ENCODE measurements at places on chromosomes 3 and 15.
A peak's percentile ranks its signal among the peaks of the same experiment; 100 is the strongest.

GRCh38 chr3:105444725-105445124 lies 78.0 kb downstream of the ALCAM start:
- no peak for ATAC-seq

DNA sequence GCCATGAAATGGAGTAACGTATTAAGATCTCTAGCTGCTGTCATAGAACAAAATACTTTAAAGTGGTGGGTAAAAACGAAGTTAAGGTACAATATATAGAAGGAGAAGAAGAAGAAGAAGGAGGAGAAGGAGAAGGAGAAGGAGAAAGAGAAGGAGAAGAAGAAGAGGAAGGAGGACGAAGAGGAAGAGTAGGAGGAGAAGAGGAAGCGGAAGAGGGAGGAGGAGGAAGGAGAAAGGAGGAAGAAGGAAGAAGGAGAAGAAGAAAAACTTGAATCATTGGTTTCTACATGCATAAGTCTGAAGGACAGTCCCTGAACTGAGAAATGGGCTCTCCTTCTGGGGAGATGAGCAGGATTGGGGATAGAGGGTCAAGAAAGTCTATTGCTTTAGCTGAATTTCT lies 22.4 kb downstream of the WWTR1 start:
- no peak for ATAC-seq

DNA sequence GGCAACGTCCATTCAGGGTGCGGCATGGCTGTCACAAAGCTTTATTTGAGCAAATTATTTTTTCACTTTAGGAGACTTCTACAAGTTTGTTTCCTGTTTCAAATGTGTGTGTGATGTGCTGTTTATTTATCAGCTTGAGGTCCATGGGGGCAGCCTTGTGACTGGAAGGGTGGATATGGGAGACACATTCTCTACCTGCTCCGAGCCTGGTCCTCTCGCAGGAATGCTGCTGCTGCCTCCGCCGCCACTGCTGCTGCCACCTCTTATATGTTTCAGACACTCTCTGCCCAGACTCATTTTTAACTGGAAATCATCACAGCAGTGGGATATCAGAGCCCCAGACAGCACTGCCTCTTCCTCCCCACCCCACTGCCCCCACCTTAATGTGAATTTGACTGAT lies 83.5 kb upstream of the PXYLP1 start:
- no peak for ATAC-seq

GRCh38 chr15:72199721-72200212 lies 2.2 kb upstream of the GRAMD2A start:
- peak; percentile 67 for ATAC-seq

DNA sequence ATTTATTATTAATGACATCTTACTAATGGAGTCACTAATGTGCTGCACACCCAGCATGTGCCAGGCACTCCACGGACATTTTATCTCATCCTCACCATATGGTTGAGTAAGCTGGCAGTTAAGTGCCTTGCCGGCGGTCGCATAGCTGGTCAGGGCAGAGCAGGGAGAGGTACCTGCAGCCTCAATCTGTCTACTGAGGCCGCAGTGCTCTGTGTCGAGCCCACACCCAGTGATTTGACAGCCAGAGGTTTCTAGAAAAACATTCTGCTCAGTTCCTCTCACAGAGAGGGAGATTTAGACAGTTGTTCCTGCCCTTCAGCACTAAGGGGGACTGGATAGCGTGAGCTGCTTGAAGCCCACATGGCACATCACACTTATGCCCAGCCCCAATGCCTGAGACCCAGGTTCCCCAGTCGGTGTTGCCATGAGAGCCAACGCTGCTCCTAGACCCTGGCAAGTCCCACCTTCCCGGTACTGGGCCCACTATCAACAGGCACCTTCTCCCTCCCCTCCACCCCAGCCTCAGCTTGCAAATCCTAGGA lies 2.6 kb downstream of the LIPC start:
- no peak for ATAC-seq

- ATAC-seq = no peak
Measured at GRCh38 chr3:161556533-161556932, 59.9 kb downstream of the OTOL1 start.

DNA sequence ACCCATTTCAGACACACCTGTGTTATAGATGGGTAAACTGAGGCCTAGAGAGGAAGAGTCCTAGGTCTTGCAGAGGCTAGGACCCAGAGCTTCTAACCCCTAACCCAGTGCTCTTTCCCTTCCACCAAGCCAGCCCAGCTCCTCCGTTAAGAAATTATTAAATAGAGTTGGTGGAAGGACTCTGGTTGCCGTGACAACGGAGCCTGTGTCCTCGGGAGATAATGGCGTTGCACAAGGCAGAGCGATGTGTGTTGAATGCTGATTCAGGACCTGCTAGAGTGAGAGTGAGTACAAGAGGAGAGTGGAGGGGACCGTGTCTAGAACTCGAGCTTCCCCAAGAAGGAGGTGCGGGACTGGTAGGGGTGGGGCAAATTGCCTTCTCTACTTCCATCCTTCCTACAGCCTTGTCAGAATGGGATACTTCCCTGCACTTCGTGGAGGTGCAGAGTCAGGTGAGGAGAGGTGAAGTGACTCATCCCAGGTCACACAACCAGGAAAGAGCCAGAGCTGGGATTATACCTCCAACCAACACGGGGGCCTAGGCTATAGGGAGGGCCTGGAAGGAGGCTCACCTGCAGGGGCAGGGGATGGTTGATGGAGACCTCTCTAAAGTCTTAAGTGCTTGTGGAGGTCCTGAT lies 8.6 kb downstream of the SLC6A1 start:
- ATAC-seq = no peak

DNA sequence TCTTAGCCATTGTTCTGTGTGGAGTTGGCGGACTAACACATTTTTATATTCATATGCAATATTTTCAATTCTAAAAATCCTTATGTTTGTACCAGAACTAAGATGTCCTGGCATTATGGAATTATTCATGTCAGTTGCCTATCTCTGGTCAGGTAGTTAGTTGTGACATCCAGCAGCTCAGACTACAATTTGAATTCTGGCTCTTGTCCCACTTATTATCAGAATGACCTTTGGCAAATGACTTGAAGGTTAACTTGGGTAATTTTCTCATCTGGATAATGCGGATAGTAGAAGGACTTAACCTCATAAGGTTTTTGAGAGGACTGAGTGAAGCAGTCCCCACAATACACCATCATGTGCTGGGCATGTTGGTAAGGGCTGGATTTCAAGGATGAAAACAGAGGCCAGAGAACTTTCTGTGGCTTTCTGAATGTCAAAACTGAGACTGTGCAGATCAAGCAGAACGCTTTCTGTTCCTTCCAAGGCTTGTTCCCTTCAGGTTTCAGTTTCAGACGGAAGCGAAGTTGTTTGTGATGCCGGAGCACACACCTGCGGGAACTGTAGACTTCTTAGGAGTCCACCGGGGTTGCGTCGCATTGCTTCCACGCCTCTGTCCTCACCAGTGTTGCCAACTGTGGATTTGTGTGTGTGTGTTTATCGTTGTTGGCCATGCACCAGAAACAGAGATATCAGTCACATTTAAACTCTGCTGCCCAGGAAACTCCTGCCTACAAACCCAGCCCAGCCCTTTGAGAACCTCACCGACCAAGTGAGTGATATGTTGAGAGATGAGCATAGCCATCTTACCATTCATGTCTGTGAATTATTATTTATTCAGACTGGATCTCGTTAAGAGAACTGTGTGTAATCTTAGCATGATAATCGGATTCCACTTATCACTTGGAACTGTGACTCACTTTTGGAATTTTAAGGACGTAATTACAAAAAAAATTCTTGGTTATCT lies 76.0 kb downstream of the PTPRG start:
- peak; percentile 28 for ATAC-seq

- ATAC-seq = no peak
Measured at GRCh38 chr15:70775160-70775559, 11.8 kb upstream of the UACA start.

DNA sequence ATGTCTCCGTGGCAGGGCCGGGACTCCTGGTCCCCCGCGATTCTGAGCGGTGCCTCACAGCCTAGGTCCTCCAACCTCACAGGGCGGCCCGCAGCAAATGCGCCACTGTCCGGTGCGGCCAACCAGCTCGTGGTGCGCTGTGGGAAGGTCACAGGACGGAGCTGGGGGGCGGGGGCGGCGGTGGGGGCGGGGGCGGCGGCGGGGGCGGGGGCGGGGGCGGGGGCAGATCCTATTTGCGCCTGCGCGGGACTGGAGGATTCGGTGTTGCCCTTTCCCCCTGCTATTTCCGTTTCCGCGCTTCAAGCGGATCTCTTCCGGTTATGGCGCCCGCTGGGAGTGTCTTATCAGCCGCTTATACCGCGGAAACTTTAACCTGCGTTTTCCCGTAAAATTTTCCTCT lies 106.7 kb upstream of the SNRPN start:
- ATAC-seq = peak; percentile 25

DNA sequence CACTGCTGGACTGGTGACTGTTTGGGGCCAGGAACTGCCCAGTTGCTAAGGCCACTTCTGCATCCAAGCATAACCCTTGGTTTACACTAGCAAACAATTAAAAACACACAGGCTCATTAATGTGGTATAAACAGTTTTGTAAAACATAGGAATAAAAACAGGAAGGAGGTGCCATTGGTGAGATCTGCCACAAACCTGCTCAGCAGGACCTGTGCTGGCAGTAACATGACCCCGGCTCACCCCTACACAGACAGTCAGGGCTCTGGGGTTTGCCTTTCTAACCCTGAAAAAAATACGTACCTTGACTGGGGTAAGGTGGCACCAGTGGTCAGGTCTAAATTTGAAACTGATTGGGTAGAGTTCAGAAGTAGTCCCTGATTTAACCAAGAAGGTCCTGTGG lies 76.2 kb downstream of the ATP1B3 start:
- no peak for ATAC-seq

- no peak for ATAC-seq
Measured at GRCh38 chr3:179098388-179099077, 26.9 kb upstream of the ZMAT3 start.

GRCh38 chr15:58694641-58695398 lies 54.7 kb downstream of the ADAM10 start:
- ATAC-seq = no peak

DNA sequence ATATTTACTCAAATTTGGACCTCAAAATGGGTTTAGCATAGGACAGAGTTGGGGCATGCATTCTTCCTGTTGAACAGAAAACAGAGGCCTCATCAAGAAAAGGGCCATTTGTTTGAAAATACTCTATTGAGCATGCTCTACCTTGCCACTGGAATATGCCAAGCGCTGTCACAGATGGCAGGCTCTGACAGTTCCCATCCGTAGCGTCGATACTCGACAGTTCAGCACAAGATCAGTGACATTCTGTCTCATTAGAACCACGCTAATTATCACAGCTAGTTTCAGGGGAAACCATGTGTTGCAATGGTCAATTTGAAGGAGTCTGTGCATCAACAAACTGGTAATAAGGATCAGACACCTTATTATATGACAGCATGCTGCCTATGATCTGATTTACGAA lies 54.5 kb downstream of the SATB1 start:
- ATAC-seq = no peak

DNA sequence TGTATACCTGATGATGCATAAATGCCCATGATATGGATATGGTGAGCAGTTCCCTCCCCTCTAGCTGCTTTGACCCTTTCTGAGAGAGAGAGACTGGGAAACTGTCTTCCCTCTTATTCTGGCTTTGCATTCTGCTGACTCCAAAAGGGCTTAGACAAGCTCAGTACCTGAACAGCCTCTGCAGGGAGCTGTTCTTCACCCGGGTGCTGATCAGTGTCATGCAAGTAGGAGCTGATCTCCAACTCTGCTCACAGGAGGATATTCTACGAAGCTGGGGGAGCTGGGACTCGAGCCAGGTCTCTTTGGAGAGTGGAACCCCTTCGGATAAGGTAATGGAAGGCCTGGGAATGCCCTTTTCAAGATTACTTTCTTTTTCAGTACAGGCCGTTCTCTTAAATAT lies 237.1 kb downstream of the RYR3 start:
- ATAC-seq = no peak

- no peak for ATAC-seq
Measured at GRCh38 chr3:68757157-68757556, 175.2 kb downstream of the TAFA4 start.

DNA sequence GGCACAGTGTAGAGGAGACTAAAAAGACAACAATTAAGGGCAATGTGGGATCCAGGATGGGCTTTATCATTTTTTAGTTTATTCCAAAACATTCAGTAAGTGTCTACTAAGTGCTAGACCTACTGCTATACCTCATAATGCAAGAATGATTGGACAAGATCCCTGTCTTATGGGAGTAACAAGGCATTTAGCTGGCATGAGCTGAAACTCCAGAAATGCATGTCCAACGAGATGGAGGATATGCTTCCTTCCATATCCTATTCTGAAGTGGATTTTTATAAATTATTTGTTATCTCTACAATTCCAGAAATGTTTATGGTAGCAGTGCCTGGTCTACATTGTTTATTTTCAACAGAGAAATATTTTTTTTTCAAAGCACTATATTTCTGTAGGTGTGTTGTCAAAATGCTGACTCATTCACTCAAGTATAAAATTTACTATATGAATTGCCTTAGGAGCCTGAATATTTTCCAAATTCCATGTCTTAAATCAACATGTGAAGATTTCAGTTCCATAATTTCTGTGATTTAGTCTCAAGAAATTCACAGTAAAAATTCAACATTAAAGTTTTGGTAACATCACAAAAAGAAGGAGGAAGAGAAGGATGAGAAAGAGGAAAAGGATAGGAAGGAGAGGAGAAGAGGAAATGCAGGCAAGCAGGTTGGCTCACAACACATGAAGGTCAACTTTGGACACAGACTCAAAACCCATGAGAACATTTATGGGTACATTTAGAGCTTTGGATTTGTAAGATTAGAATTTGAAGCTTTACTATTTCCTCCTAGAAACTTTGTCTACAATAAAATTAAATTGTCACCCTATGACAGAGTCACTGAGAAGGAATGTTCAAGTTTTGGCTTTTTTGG lies 88.6 kb downstream of the P3H2 start:
- ATAC-seq = no peak

DNA sequence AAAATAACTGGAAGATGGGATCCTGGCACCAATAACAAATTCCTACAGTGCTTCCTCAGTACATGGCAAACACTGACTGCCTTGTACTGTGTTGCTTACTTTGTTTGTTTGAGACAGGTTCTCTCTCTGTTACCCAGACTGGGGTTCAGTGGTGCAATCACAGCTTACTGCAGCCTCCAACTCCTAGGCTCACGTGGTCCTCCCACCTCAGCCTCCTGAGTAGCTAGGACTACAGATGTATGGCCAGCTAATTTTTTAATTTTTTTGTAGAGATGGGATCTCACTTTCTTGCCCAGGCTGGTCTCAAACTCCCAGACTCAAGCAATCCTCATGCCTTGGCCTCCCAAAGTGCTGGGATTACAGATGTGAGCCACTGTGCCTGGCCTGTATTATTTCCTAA lies 3.7 kb upstream of the ALPK3 start:
- ATAC-seq = no peak

GRCh38 chr3:56397798-56398197 lies 70.5 kb downstream of the ERC2 start:
- no peak for ATAC-seq

GRCh38 chr3:194512895-194513601 lies 26.2 kb upstream of the ATP13A3 start:
- ATAC-seq = no peak

- ATAC-seq = no peak
Measured at GRCh38 chr3:193960487-193961274, 175.3 kb upstream of the HES1 start.

- ATAC-seq = no peak
Measured at GRCh38 chr15:68274201-68274848, 3.2 kb upstream of the FEM1B start.

GRCh38 chr15:63396152-63396928 lies 14.7 kb upstream of the CA12 start:
- ATAC-seq = no peak

- ATAC-seq = no peak
Measured at GRCh38 chr3:142353571-142353970, 94.3 kb downstream of the XRN1 start.

Measured in gastroesophageal sphincter (tissue), 4 donors.